ENCODE measurements at places on chromosomes 3 and 15.

- DNase-seq: peak; percentile 12
These were observed 71.7 kb downstream of the TOP2B start for GRCh38 chr3:25593001-25593400.

DNA sequence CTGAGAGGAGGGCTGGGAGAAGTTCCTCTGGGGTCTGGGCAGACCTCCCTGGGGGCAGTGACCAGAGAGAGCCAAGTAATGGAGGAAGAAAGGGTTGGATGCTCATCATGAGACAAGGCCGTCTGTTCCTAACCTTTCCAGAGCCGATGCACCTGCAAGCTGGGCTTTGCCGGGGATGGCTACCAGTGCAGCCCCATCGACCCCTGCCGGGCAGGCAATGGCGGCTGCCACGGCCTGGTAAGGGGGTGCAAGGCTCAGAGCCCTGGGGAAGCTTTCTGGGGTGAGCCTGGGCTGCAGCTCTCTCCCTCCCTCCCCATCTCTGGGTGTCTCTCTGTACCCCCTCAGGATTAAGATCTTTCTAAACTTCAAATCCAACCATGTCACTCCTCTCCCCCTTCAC is 16.4 kb downstream of the STAB1 start:
- DNase-seq: no peak

GRCh38 chr15:78069052-78069414 is 8.5 kb downstream of the TBC1D2B start:
- no peak for DNase-seq

- no peak for DNase-seq
These were observed 505.0 kb upstream of the THBS1 start for GRCh38 chr15:39075756-39076341.

DNA sequence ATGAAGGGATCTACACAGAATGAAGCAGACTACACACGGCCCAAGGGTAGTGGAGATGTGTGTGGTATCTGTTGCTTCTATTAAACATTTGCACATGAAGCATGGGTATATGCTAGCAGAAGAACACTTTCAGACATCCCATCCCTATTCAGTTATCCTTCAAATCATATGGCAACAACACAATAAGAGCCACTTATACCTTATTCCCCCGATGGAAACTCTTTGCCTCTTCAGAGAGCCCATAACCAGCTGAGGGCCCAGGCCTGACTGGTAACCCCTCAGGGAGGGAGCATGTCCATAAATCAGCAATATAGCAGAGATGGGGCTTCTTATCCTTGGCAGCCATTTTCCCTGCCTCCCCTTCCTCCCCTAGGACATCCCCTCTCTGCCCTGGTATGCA is 210.6 kb downstream of the FHIT start:
- no peak for DNase-seq

- DNase-seq: no peak
These were observed 256.4 kb upstream of the ZNF385D start for GRCh38 chr3:22007368-22007767.

- peak; percentile 55 for DNase-seq
These were observed 51.7 kb downstream of the CLDN11 start for GRCh38 chr3:170470063-170471016.

DNA sequence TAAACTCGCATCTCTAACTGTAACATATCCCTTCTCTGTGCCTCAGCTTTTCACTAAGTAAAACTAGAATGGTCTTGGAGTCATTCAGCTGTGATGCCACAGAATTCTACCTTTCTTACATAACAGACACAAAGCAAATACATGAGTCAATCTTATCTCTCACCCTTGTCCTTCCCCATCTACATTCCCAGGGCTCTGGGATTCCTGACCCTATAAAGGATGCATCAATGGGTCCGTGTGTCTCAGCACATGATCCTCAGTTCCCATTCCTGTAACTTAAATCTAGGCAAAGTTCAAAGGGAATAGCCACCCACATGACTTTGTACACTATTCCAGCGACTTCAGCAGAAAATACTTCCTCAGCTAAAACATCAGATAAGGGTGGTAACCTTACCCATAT is 11.8 kb upstream of the ARL8B start:
- no peak for DNase-seq

DNA sequence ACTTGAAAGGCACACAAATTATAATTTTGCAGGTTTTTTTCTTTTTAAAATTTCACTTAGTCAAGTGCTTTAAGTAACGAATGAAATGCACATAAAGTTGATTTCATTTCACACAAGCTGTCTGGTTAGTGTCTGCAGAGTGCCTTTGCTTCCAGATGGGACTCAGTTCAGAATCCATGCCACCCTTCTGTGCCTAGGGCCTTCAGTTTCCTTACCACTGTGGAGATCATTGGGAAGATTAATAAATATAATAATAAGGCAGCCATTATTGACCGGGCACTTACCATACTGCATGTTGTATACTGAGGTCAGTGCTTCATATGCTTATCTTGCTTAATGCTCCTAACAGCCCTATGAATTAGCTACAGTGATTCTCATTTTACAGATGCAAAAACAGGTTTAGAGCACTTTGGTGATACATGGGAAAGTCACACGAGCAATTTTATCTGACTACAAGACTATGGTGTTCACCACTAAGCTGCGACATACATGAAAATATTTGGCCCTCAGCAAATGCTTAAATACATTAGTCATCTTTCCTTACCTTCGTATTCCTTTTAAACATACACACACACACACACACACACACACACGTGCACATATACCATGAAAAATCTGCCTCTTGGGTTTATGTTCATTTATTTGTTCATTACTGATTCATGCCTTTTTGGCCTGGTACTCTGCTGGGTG is 3.1 kb downstream of the NMNAT3 start:
- no peak for DNase-seq

DNA sequence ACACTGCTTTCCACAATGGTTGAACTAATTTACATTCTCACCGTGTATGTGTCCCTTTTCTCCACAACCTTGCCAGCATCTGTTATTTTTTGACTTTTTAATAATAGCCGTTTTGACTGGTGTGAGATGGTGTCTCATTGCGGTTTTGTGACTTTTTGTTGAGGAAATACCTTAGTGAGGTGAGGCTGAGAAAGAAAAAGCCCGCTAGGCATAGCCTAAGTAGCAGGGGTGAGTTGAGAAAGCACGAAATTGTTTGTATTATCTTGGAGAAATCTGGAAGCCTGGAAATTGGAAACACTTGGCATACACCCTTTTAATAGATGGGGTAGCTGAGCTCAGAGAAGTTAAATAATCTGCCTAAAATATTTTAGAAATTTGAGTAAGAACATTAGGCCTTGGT is 61.5 kb upstream of the CFAP161 start:
- DNase-seq: no peak

DNA sequence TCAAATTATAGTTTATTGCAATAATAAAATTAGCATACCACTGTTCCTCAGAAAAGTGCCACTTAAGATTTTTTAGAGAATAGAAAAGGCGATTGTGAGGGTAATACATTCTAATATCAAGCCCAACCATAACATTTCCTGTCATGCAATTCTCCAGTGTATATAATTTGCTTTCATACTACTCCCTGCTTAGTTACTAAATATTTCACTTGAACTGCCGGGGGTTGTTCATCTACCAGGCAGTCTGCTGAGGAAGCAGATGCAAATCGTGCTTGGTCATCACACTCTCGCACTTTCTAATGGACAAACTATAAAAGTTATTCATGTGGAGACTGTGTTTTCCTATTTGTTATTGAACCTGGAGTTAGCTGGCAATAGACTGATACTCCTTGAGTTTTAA is 645.6 kb upstream of the CBLB start:
- DNase-seq: no peak

DNA sequence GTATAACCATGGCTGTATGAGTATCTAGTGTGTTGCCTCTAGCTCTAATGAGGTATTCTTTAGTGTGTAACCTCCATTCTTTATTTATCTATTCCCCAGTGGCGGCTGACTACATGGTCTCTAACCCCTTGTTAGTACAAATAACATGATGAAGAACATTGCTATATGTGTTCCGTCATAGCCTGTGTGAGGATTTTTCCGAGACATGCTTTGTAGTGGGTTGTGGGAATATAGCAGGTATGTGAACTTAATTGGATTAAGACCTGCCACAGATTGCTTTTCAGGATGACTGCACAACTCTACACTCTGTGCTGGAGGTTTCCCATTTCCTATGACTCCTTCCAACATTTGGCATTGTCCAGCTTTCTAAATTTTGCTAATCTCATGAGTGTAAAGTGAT is 563.4 kb downstream of the ROBO1 start:
- DNase-seq: no peak

GRCh38 chr3:160133757-160134156 is 91.5 kb upstream of the C3orf80 start:
- DNase-seq: no peak

GRCh38 chr3:54146506-54147239 is 24.3 kb downstream of the CACNA2D3 start:
- no peak for DNase-seq

All from skin of body (tissue), 3 donors.